ENCODE measurements at places on chromosomes 1 and 21.

- DNase-seq: no peak
Observed at GRCh38 chr21:36004441-36004840, 55.9 kb downstream of the SETD4 start.

GRCh38 chr1:30151826-30152225 is 571.6 kb downstream of the MATN1 start:
- no peak for DNase-seq

DNA sequence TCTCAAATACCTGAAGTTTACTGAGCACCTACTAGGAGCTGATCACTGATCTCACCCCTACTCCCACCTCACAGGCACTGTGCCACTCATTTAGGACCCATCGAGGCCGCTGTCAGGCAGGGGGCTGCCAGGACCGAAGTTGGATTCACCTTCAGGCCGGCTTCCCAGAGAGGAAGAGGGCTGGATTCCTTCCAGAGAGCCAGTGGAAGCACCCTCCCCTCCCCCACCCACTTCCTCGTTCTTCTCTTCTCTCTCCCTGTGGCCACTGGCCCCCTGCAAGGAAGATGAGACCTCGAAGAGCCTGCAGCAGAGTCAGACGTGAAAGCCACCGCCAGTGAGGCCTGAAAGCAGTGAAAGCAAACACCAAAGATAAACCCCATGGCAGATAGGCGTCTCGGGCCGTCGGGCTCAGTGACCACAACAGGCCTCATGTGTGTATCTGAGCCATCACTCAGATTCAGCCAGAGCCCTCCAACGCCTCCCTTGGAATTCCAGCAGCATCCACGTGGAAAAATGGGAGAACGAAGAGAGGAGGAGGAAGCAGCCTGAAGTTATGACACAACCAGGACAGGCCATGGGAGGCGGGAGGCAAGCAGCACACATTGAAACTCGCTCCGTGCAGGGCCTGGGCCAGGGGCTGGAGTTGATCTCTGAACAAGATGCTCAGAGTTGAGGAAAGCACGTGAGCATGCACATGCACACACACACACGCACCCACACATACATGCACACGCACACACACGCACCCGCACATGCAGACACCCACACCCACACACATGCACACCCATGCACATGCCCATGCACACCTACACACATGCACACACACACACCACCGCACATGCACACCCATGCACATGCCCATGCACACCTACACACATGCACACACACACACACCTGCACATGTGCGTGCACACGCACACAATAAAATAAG is 6.2 kb upstream of the AGTRAP start:
- no peak for DNase-seq

GRCh38 chr1:221708076-221708571 is 33.8 kb downstream of the DUSP10 start:
- DNase-seq: no peak

- DNase-seq: peak; percentile 41
Observed at GRCh38 chr1:81679942-81680341, 120.8 kb upstream of the ADGRL2 start.

GRCh38 chr1:236768601-236769000 is 26.5 kb upstream of the MTR start:
- DNase-seq: no peak
